NCI-H2081 treated with DMSO at 0.1 percent for 48 hours (cell line): ENCODE measurements at places on chromosomes 12 and 14.

- DNase-seq, result no peak
Measured at GRCh38 chr12:24252602-24253001, 303.1 kb upstream of the SOX5 start.

DNA sequence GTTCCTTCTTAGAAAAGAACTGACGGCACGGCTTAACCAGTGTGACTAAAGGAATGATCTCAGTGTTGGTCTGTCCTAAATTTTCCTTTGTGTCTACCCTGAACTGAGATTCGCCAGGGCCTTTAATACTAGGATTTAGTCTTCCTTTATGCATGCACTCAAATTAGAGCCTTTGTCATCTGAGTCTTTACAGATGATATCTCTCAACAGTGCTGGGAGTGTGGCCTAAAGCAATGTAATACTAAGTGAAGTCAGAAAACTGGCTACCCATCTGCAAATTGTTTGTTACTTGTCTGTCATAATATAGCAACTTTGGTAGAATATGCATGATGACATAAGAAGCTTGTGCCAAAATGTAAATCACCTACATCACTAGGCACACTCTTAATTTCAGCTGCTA, 95.4 kb downstream of the PTPRO start:
- DNase-seq, result no peak

DNA sequence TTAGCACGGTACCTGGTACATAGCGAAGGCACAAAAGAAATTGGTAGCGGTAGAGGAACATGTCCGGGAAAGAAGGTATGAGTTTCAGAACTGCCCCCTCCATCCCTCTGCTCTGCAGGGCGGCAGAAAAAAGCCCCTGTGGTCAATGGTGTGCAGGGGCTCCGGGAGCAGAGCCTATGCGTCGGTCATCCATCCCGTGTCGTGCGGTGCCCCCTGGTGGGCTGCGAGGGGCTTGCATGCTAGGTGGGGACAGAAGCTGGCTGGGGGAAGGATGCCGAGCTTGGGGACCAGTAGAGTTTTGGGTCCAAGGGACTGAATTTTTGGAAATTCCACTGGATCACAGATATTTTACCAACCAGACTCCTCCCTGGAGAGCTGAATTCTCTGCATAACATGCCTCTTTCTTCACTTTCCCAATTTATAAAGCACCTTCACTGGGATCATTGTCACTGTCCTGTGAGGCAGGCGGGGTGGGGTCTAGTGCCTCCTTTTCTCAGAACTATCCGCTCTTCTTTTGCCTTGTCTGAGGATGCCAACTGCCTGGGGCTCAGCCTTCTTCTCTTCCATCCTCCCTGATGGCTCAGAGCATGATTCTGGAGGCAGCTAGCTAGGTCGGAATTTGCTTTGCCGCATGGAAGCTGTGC, 148.7 kb downstream of the SMOC1 start:
- no peak for DNase-seq

GRCh38 chr14:57749267-57749666, 116.6 kb downstream of the SLC35F4 start:
- no peak for DNase-seq

DNA sequence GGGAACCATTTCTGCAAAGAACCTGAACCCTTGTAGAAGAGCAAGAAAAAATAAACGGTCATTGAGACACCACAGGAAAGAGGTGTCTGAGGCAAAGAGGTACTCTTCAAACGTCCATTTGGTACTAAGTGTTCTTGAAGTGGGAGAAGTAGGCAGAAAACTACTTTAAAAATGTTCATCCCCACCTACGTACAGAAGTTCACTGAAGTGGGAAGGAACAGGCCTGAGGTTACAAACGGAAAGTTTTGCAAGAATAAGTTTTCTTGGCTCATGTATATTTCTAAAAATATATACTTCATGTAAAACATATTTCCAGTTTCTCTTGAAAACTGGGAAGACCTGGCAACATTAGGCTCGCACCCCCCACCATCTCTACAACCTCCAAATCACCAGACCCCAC, 61.2 kb downstream of the STXBP6 start:
- DNase-seq, result no peak

GRCh38 chr14:73728717-73729330, 14.6 kb upstream of the PNMA1 start:
- no peak for DNase-seq

GRCh38 chr12:131863711-131864396, 30.6 kb upstream of the ULK1 start:
- no peak for DNase-seq

- no peak for DNase-seq
Measured at GRCh38 chr14:103199124-103199523, 75.9 kb downstream of the TNFAIP2 start.

GRCh38 chr14:54715811-54716210, 148.9 kb downstream of the SAMD4A start:
- DNase-seq, result no peak

- DNase-seq, result no peak
Measured at GRCh38 chr12:49554266-49554665, 13.7 kb downstream of the MCRS1 start.

- DNase-seq, result no peak
Measured at GRCh38 chr12:77754086-77754485, 76.6 kb upstream of the NAV3 start.

DNA sequence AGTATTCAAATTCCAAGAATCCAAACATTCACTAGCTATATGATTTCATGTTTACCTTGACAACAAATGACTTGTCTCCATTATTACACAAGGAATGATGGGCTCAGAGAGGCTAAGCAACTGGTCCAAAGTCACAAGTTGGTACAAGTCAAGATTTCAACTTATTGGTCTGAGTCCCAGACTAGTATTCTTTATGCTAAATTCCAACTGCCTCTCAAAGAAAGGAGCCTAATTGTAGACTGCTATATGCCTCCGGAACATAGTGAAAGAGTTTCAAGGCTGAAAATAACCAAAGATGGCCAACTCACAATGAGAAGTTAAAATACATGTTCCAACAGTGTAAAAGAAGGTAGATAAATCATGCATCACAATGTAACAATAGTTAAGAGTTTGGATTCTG, 7.5 kb downstream of the BTG1 start:
- DNase-seq, result no peak

- no peak for DNase-seq
Measured at GRCh38 chr12:54026640-54027441, 1.4 kb upstream of the HOXC6 start.

DNA sequence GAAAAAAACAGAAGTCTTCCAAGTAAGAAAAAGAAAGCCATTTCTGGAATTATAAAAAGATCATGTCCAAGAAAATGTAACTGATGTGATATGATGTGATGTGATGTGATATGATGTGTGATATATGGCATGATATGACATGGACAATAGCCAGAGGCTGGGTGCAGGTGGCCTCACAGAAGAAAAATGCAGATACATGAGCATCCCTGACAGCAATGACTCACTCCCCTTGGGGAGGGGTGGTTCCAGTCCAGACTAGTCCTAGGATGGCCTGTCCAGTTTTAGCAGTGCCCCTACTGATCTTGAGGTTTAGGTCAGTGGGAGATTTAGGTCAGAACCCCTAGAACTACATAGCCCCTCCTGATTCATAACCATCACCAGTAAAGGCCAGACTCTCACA, 3.5 kb upstream of the RHOJ start:
- no peak for DNase-seq

GRCh38 chr14:24382064-24382371, 14.0 kb downstream of the NFATC4 start:
- DNase-seq, result no peak

- DNase-seq, result no peak
Measured at GRCh38 chr12:857611-858010, 91.9 kb downstream of the RAD52 start.

DNA sequence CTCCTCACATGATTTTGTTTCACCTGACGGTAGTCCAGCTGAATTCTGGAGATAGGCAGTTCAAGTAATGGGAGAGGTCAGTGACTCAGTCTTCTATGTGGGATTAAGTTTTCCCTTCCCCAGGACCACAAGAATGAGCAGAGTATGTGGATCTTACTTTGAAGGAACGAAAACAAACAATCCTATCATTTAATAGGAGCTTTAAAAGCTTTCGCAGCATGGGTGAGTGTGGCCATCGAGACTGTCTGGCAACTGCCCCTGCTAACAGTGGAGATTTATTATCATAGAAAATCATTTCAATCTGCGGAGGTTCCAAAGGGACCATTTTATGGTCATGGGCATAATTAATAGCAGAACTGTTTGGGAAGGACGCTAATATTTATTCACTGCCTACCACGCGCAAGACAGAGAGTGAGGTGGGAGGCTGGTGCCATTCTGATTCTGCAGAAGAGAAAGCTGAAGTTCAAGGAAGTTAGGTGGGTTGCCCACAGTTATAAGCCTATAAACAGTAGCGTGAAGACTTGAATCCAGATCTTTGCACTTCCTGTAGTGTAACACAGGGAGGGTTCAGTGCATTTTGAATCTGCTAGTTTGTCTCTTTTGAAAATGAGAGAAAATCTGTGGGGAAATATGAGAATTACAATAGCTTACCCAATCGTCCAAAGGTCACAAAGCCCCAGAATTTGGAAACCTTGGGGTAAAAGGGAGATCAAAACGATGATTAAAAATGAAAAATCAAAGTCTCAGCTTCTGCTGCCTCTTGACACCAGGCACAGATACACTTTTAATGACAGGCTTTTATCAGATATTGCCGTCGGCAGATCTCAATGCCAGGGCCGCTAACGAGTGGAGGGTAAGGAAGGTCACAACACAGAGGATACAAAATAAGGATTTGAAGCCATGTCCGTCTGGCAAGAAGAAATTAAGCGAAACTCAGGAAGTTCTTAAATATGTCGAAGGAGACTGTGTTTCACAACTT, 209.6 kb downstream of the CRADD start:
- DNase-seq, result no peak

- DNase-seq, result no peak
Measured at GRCh38 chr14:36625436-36625835, 36.2 kb upstream of the PAX9 start.

GRCh38 chr14:105123064-105123665, 45.4 kb downstream of the JAG2 start:
- DNase-seq, result no peak

DNA sequence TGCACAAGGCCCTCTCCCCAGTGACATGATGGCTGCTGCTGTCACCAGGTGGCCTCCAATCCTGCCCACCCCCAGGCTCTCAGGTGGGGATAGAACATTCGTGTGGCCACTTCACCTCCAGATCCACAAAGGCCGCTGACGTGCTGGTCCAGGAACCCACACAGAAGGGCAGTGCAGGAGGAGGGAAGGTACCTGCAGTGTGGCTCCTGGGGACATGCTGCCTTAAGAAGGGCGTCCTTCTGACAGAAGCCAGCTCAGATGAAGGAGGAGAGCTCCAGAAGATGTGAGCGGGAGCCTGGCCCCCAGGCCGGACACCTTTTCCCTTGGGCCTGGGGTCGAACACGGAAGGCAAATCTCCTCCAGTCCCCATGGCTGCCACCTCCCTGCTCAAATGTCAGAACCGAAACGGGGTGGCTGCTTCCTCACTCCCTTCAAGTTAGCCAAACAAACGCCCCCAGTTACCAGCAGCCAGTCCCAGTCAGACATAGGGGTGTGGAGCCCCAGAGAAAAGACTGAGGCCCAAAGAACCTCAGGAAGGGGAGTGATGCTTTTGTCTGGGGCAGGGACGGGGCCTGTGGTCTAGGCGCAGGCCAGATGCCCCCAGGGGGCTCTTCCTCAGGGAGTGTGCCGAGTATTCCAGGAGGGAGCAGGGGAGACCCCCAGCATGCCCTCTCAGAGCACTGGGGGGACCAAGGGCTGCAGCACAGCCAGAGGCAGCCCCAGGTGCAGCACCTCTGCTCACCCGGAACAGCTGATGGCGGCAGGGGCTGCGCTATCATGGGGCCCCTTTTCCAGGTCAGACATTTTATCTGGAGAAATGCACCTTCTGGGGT, 155.9 kb downstream of the CALM1 start:
- DNase-seq, result no peak

DNA sequence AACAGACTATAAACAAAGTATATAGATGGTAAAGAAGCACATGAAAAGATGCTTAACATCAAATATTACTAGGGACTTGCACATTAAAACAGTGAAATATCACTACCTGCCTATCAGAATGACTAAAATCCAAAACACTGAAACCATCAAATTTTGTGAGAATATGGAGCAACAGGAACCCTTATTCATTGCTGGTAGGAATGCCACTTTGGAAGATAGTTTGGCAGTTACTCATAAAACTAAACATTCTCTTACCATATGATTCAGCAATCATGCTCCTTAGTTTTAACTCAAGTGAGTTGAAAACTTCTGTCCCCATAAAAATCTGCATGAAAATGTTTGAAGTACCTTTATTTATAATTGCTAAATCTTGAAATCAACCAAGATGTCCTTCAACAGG, 297.6 kb downstream of the DAD1 start:
- no peak for DNase-seq

DNA sequence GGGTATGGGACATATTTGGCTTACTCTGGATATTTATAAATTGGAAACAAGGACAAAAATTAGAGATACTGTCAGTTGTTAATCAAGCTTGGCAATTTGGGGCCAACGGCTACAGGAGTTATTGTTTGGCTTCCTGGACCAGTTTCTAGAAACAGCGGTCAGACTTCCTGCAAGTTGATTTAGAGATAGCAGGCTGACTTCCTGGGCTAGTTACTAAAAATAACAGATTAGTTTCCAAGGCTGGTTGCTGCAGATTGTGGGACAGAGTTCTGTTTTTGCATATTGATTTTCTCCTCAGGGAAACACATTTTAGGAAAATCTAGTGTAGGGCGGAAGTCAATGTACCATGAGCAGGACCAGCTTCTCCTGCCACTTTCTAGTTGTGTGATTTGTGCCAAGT, 144.0 kb upstream of the TMPO start:
- no peak for DNase-seq

DNA sequence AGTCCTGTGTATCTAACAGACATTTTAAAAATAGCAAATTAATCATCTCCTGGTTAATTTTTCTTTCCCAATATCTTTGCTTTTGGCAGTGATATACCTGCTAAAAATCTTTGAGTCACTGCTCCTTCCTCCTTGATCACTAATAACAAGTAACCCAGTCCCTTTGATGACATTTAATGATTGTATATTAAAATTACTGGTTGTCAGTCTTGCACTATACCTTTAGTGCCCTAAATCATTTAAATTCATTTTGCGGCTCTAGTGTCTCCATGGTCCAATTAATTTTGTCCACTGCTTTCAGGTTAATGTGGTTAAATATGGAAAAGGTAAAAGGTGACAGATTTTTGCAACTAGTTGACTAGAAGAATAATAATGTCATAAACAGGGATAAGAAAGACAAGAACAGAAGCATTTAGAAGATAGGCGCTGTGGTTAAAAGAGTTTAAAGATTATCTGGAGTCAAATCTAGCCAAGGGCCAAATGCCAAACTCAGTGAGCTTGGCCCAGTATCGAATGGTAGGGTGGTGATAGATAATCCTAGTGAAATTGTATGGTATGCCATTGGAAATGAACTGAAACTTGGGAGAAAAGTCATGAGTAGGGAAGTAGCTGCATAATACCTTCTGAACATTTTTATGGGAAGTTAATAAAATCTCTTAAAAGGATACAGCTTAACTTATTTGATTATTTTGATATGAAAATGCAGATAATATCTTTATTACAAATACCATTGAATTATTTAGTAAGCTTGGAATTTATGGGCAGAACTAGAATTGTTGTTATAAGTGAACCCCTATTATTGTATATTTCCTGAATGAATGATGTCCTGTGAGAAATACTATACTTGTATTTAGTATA, 115.0 kb downstream of the PCNX1 start:
- DNase-seq, result no peak
